Activated CD4-positive, alpha-beta T cell treated with anti-CD3 and anti-CD28 coated beads, Interleukin-2, amount 50 U/mL, for 1 hour (primary cell): ENCODE measurements at places on chromosomes 4 and X.

DNA sequence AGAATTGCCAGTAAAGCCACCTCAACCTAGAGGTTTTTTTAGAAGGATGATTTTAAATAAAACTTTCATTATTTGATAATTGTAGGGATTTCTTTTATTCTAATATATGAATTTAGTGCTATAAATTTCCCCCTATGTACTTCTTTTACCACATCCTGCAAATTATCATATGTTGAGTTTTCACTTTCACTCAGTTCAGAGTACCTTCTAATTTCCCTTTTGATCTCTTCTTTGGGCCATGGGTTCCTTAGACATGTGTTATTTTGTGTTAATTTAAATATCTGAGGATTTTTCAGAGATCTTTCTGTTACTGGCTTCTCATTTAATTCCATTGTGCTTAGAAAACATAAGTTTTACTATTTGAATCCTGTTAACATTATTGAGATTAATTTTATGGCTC is 6.1 kb downstream of the BEX2 start:
- DNase-seq = no peak

GRCh38 chr4:137129441-137129840 is 402.9 kb downstream of the PCDH18 start:
- no peak for DNase-seq

GRCh38 chr4:140004549-140004895 is 149.5 kb downstream of the MAML3 start:
- no peak for DNase-seq

GRCh38 chr4:27217261-27217769 is 356.7 kb downstream of the STIM2 start:
- DNase-seq = no peak

- peak; percentile 37 for DNase-seq
Measured at GRCh38 chrX:21972721-21973120, 32.2 kb downstream of the SMS start.

DNA sequence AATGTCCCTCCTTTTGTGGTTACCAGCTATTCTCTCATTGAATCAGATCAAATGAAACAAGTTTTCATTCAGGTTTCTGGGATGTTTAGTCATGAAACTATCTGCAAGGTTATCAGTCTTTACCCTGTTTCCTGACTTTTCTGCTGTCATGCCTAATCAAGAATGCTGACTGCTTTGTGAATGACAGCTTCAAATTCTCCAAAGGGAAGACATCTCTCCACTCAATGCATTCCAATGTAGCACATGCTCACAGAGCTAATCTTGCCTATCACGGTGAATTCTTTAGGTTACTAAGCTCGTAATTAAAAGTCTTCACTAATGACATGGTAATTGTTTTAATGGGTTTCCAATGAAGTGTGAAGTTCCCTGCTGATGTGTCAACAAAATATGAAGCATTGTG is 1068.5 kb downstream of the PCDH7 start:
- DNase-seq = no peak

- DNase-seq = peak; percentile 38
Measured at GRCh38 chr4:121189326-121190215, 25.4 kb upstream of the TNIP3 start.

- DNase-seq = no peak
Measured at GRCh38 chr4:24533364-24533763, 51.0 kb downstream of the DHX15 start.

DNA sequence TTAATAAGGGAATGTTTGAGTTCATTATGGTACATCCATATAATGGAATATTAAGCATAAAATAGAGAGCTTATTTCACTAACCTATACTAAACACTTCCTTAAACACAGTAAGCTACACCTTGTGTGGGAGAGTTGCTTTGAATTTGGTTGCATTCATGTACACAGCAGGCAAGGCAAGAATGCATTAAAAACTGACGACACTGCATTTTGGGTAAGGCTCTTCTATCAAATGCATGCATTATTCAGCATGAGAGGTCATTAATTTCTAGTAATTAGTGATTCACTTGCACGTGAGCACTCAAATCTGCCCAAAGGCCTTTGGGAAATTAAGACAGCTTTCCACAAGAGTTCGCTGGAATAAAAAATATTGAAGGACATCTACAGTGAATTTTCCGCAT is 8.8 kb upstream of the C1GALT1C1 start:
- DNase-seq = no peak

DNA sequence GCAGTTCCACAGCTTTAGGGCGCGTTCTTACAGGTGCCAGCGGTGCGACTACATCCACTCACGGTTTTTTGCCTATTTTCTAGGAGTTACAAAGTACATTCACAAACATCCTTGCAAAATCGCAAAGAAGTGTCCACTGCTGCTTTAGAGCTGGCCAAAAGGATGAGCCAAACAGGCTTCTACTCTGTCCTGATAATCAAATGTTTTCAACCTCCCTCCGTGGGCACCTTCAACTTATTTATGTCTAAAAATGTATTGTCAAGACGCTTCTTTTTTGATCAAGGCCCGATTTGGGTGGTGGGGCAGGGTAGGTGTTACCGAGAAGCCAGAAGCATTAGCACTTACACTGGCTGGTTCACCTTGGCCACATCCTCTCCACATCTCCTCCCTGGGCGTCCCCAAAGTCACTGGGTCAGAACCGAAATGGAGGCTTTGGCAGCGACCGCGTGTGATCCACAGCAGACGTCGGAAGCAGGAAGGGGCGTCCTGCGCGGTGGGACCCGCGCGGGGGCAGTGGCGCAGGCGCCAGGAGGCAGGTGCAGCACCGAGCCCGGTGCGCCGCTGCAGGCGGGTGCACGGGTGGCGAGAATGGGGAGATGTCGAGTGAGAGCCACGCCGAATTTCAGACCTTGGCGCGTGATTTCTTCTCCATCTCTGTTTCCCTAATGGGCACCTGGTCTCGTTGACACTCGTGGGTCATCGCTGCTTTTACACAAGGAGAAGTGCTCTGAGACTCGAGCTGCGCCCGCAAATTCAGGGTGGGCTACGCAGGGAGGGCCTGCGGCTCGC is 16.9 kb downstream of the NKX3-2 start:
- no peak for DNase-seq

DNA sequence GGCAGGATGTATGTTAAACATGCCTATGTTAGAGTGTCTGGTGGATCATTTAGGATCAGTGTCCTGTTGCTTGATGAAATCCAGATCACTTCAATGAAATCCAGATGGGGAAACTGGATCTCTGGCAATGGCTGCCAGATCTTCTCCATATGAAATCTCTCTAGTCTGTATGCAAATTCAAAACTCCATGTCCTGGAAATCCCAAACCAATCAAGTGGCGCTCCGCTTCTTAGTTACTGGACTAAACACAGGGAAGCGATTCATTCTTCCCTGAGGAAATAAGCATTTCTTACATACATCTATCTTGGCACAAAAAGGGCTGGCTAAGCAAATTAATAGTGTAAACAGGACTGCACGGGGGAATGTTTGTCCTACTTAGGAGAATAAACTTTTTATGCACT is 94.9 kb downstream of the HDAC8 start:
- no peak for DNase-seq

- no peak for DNase-seq
Measured at GRCh38 chrX:155046129-155046810, 19.6 kb downstream of the FUNDC2 start.

GRCh38 chr4:66974665-66975064 is 570.6 kb downstream of the CENPC start:
- DNase-seq = no peak

DNA sequence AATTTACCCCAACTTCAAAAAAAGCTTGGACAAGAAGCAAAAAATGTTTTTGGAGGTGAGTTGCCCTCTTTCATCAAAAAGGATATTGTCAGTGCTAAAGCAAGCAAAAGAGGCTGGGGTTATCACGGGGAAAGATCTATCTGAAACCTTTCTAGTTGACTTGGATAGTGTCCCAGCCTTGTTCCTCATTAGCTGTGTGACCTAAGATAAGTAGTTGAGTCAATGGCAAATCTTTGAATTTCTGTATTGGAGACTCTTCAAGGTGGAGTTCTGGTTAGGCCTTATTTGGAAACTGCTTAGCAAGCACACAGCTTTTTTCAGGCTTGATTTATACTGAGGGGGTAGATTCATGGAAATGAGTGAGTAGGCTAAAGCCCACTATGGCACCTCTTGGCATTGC is 271.6 kb downstream of the GRIA3 start:
- no peak for DNase-seq

DNA sequence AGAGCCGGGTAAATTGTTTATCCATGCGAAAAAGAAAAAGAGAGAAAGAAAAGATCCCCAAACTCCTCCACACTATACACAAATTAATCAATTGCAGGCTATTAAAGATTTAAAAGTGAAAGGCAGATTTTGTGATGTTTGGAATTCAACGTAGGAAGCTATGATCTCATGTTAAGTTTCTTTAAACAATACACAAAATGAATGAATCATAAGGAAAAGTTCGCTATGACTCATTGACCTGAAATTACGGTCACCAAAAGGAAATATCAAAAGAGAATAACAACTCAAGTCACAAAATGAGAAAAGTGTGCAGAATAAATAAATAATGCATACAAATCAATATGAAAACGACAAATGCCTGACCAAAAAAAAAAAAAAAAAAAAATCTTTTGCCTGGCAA is 28.6 kb downstream of the CLNK start:
- DNase-seq = no peak

DNA sequence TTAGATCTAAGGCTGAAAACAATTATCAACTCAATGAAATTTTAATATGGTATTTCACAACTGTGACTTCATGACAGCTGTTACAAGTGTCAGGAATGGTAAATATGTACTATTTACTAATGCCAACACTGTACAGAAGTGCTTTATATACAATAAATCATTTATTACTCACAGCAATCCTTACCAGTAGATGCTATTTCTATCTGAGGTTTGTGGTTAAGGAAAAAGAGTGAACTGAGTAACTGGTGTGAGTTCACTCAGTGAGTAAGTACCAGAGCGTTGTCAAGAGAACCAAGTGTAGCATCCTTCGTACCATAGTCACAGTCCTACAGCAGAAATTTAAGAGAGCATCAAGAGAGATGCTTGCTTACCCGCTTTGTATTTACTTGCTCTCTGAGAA is 23.3 kb downstream of the MTHFD2L start:
- DNase-seq = no peak
